ENCODE measurements at places on chromosomes 6 and 20. TPM values are rescaled to one million over a fixed set of nuclear protein-coding genes. Genes with fewer than 3 reads are reported as not detected.

GRCh38 chr6:5096482-5096881, 11.3 kb downstream of the PPP1R3G start:
- ATAC-seq: no peak

DNA sequence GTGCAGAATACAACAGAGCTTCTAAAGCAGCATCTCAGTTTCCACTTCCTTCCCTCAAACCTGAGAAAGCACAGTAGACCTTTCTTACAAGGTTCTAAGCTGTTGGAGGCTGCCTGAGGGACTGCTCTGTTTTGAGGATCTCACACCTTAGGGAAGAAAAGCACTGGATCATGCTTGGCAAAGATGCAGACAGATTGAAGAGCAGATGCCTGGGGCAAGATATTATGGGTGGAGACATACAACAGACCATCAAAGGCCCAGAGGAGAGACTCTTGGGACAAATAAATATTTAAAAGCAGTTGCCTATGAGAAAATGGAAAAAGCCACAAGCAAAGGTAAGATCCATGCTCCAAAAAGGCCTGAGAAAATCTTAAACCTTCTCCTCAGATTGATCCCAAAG, 6.2 kb downstream of the ZNF337 start:
- no peak for ATAC-seq

DNA sequence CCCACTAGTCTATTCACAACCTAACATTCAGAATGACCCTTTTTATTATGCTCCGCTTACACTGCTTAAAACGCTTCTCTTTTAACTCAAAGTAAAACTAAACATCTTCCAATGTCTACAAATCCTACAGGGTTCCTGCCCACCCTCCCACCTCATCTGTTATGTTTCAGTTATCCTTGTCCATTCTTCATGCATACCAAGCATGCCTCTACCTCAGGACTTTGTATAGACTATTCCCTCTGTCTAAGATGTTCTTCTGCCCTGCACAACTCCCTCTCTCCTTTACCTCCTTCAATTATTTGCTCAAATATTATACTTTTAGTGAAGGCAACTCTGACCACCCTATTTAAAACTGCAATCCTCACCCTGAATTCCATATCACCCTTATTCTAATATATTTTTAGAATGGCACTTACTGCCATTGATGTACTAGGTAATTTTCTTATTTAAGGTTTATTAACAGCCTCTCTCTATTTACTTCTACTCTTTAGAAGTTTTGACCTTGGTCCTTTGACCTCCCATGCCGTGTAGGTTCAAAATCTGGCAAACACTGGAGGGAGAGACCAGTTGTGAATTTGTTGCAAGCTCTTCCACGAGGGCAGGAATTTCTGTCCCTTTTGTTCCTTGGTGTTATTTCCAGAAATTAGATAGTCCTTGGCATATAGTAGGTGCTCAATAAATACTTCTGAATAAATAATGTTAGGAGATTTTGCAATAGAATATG, 111.8 kb downstream of the CHD6 start:
- ATAC-seq: no peak

DNA sequence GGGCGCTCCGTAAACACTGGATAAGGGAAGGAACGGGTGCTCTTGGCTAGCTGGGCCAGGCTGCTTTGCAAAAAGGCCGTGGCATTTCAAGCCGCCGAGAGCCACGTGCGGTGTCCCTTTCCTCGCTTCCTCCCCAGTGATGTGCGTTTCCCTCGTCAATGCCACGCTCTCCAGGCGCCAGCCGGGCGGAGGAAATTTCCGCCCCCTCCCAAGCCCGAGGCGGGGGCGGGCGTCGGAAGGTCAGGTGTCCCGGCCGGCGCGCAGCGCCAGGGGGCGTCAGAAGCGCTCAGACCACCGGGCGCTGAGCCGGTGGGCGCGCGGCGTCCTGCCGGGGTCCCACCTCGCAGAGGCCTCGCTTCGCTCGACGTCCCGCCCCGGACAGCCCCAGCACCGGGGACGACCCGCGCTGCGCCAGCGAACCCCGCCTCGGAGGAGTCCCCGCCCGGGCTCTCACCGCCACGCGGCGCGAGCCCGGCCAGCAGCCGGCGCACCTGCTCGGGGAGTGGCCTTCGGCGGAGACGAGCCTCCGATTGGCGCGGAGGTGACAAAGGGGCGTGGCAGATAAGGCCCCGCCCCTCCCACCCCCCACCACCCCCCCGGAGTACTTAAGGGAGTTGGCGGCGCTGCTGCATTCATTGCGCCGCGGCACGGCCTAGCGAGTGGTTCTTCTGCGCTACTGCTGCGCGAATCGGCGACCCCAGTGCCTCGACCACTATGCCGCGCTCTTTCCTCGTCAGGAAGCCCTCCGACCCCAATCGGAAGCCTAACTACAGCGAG, at the start of gene SNAI1:
Gene SNAI1, plus strand, starts transcription at position 635 of the 777 bp plus-strand sequence. Its CDS starts 80 bp downstream, at position 715.
- peak; percentile 85 for ATAC-seq

- no peak for ATAC-seq
These were observed 57.1 kb upstream of the MLN start for GRCh38 chr6:33860706-33861474.

- ATAC-seq: no peak
These were observed 18.3 kb upstream of the PYGB start for GRCh38 chr20:25229486-25230165.

- ATAC-seq: no peak
These were observed 248.4 kb upstream of the HSF2 start for GRCh38 chr6:122151066-122151465.

DNA sequence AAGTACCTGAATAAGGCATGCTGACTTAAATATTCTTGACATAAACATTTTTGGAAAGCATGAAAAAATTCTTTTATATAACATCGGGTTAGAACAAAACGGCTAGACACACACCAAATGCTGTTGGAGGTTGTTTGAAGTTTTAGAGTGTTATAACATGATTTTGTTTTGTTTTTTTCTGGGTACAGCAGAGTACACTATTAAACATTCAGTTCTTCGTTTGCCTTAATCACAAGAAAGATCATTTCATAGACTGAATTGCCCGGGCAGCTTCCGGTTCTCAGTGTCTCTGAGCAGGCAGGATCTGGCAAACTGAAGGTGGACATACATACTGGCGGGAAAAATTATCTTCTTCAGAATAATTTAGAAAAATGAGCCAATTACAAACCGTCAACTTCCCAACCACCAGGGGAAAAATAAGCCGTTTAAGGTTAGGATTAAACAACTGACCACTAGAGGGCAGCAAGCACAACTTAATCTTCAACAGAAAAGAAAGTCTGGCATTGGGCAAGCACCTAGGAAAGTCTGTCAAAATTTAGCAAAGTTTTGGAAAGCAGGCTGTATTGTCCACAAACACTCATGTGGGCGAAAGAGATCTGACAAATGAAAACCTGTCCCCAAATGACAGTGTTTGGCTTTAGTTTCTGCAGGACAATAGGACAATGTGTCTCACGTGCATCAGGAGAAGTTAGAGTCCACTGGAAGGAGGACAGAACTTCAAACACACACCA, 15.0 kb downstream of the ZNF217 start:
- peak; percentile 55 for ATAC-seq

GRCh38 chr6:5506149-5506548, 244.8 kb downstream of the FARS2 start:
- no peak for ATAC-seq

DNA sequence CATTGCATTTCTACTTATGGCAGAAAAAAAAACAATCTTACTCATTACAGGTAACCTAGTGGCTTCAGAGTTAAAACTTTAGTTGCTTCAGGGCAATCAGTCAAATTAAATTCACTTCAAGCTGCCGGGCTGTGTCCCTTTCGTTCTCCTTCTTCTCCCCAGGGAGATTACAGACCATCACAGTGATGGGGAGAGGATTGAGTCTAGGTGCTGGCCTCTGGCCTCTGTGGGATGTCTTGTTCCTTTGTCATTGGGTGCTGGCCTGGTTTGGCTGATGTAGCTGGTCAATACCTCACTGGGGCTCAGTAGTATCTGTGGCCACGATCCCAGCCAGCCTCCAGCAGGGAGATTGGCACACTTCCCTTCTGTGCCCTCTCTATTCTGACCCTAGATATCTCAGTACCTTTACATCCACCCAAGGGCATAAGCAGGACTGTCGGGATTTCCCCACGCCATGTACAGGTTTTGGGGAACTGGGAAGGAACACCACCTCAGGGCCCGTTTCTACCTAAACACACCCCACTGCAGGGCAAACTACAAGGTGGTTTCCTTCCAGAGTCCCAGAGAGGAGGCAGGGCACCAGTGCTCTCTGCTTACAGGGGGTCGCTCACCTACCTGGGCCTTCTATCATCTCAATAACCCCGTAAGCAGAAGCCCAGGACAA, 15.4 kb downstream of the FYN start:
- no peak for ATAC-seq

DNA sequence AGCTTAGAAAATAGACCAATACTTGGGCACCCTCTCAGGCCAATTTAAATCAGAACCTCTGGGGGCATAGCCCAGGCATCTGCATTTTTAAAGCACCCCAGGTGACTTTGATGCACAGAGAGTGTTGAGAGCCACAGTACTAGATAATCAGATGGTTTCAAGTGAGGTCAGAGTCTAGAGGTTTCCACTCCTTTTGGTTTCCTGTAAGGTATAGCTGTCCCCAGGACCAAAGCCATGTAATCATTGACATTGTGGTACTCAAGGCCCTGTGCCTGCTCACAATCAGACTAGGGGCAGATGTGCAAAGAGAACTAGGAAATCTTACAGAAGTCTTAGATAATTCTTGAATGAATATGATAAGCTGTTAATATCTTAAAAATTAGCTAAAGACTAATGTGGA, 9.1 kb downstream of the FILIP1 start:
- no peak for ATAC-seq

- no peak for ATAC-seq
These were observed 300.4 kb upstream of the MARCKS start for GRCh38 chr6:113556775-113557174.

DNA sequence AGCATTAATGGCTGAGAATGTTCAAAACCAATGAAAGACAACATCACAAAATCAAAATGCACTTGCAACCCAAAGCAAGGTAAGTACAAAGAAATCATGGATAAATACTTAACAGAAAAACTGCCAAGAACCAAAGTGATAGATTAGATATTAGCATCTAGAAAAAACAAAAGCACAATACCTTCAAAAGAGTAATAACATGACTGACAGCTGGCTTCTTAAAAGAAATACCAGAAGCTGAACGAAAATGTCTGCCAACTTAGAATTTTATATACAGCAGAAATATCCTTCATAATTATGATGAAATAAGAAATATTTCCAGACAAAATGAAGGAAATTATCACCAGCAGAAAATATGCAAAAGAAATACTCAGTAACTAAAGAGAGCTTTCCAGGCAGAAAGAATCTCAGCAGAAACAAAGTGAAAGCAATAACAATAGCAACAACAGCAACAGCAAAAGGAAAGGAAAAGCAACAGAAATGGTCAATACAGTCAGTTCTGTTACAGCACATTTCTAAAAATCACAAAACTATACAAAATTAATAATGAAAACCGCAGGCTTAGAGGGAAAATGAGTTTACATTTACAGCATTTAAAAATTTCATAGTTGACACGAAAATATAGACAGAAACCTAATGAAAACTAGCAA, 121.5 kb upstream of the MAN1A1 start:
- ATAC-seq: no peak

GRCh38 chr6:128491610-128492206, 28.7 kb downstream of the PTPRK start:
- ATAC-seq: peak; percentile 69

- no peak for ATAC-seq
These were observed 4.2 kb downstream of the ADTRP start for GRCh38 chr6:11774426-11774825.

DNA sequence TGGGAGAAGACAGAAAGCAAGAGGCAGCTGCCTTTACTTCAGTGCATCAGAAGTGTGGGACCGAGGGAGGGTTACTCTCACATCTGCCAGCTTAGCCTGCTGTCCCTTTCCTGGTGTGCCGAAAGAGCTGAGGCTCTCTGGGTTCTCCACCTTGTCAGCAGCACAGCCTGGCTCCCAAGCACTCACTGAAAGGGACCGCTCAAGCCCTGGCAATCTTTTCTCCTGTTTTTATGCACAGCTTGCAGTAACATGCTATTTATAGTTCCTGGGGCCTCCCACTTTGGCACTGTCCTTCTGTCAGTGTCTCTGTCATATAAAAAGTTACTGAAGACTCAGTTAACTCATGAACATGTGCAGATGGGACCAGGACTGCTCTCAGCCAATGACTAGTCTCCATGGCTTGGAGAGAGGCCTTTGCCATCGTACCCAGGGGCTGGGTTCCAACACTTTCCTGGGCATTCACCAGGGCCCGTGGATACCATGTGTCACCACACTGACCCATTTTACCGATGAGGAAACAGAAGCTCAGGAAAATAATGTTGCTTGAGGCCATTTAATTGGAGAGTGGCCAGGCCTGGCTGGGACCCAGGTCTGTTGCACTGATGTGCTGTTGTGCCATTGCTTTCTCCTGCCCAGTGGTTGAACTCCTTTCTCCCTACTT, 46.2 kb downstream of the PANK2 start:
- peak; percentile 54 for ATAC-seq

- ATAC-seq: no peak
These were observed 101.6 kb downstream of the DST start for GRCh38 chr6:56541030-56541600.

DNA sequence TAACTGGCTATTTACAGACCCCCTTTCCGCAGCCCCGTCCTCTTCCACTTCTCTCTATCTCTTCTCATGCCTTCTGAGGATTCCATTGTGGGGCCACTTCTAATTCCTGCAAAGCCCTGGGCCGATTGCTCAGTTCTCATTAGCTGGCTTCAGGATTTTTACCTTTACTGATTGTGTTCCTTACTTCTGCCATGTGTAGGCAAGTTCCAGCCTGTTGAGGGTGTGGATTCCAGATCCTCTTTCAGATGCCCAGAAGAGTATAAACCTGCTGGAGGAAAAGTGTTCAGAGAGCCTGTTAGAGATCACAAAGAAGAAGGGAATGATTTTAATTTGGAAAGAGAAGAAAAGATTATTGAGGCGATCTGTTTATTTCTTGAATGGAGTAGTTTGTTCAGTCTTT, 5.4 kb downstream of the DSE start:
- no peak for ATAC-seq

GRCh38 chr6:4549556-4550226, 226.5 kb upstream of the CDYL start:
- ATAC-seq: no peak

DNA sequence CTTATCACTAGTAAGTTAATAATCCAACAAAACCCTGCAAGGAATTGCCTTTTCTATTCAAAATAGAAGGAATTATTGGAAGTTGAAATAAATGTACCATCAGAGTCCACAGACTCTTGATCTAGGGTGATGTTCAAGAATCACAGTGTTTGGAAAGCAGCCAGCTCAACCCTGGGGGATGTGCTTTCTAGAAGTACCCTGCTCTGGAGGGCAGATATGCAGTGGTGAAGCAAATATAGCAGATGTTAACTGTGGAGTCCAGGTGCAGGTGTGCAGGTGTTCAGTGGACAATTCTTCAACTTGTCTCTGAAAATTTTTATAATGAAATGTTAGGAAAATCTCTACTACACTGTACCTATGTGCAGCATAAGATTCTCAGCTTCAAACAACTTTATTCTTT, 9.1 kb upstream of the INSM1 start:
- no peak for ATAC-seq

AGER gene
- total RNA-seq: 2.3 TPM

CALHM4 gene
- not detected for total RNA-seq

HRH3 gene
- total RNA-seq: not detected

BAG2 gene
- 43.2 TPM for total RNA-seq

KIAA0408 gene
- total RNA-seq: 69.6 TPM

DACT2 gene
- 4.3 TPM for total RNA-seq

DUSP22 gene
- total RNA-seq: 67.0 TPM

Data from gastroesophageal sphincter (tissue), 4 donors.